ENCODE measurements at places on chromosomes 4 and X. TPM values are rescaled to one million over a fixed set of nuclear protein-coding genes. Genes with fewer than 3 reads are reported as not detected.

Gene SMIM43
- 0.76 TPM for total RNA-seq

Gene TGIF2LX
- not detected for total RNA-seq

Gene CXorf38
- total RNA-seq, result 7.5 TPM

Gene CENPVL3
- not detected for total RNA-seq

Gene GSX2
- not detected for total RNA-seq

Gene NDNF
- 4.9 TPM for total RNA-seq

Gene CXorf49
- not detected for total RNA-seq

Gene CTAG2
- not detected for total RNA-seq

Gene SUPT20HL1
- total RNA-seq, result 0.07 TPM

Gene PLCXD1
- 24.1 TPM for total RNA-seq

Gene MAGEA2
- total RNA-seq, result not detected

Gene DCX
- not detected for total RNA-seq

Gene PHEX
- 0.46 TPM for total RNA-seq

Gene C4orf50
- not detected for total RNA-seq

Gene RAB39B
- 0.72 TPM for total RNA-seq

Gene PIR
- total RNA-seq, result 14.0 TPM

Gene C1QTNF7
- total RNA-seq, result 0.91 TPM

Gene MID2
- total RNA-seq, result 11.9 TPM

Gene SPP1
- total RNA-seq, result 2.4 TPM

Gene PCDH18
- 119 TPM for total RNA-seq

Gene RAB40A
- total RNA-seq, result 0.53 TPM

Gene KIF4A
- total RNA-seq, result 2.2 TPM

Gene VCX2
- not detected for total RNA-seq

Gene CT45A10
- not detected for total RNA-seq

Gene BMP3
- total RNA-seq, result 0.13 TPM

Gene SASH3
- not detected for total RNA-seq

Gene EMCN
- 3.6 TPM for total RNA-seq

Gene TACC3
- total RNA-seq, result 7.0 TPM

Gene CT47B1
- total RNA-seq, result not detected

Gene ARHGEF9
- 16.1 TPM for total RNA-seq

Gene ARMCX4
- 4.4 TPM for total RNA-seq

Gene JCHAIN
- total RNA-seq, result 0.13 TPM

Gene SLC2A9
- 3.8 TPM for total RNA-seq

Gene SHROOM3
- 12.6 TPM for total RNA-seq

Gene HSFX4
- not detected for total RNA-seq

Gene TRPC3
- total RNA-seq, result 0.78 TPM

Gene CXCL13
- total RNA-seq, result not detected

Gene GJB1
- not detected for total RNA-seq

Gene CETN2
- 31.3 TPM for total RNA-seq

Gene YIPF7
- total RNA-seq, result not detected

Gene GABRB1
- 0.99 TPM for total RNA-seq

Gene PDZD4
- total RNA-seq, result 0.33 TPM

Gene INTU
- total RNA-seq, result 7.4 TPM

Gene USP51
- total RNA-seq, result 2.3 TPM

Gene MND1
- 0.79 TPM for total RNA-seq

Gene LRBA
- total RNA-seq, result 51.9 TPM

Gene P2RY4
- total RNA-seq, result 0.13 TPM

Gene ANXA10
- total RNA-seq, result 18.4 TPM

Gene ADH1A
- total RNA-seq, result not detected

Gene DNAAF6
- total RNA-seq, result not detected

Gene TMEM31
- not detected for total RNA-seq

Gene SSX4
- not detected for total RNA-seq

Gene EGF
- 1.0 TPM for total RNA-seq

Gene COL25A1
- 0.91 TPM for total RNA-seq

Gene GLUD2
- 1.7 TPM for total RNA-seq

Gene MAGEA12
- not detected for total RNA-seq

All from smooth muscle cell of the pulmonary artery (primary cell).